ENCODE measurements at places on chromosomes 1 and 21.

DNA sequence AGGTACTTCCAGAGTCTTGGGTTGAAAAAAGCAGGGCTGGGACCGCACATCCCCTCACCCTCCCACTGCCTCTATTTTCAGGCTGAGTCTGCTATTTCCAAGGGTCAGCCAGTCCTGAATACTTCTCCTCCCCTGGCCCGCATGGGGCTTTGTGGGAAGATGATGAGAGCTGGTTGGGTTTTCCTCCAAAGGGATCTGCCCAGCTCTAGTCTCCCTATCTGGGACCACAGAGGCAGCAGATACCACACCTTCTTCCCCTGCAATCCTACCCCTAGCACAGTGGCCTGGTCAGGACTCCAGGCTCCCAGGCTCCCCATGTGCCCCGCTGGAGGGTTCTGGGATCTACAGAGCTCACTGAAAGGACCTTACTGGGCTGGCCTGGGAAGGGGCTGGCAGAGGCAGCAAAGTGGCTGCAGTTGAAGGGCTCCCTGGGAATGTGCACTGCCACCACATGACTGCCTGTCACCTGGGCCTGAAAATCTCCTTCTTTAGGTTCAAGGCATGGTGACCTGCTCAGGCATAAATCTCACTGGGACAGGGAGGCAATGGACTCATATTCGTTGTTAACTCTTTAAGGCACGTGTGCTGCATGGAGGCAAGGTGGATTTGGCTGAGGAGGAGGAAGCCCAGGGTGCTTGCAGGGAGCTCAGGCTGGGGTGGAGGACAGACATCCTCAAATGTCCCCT is 13.1 kb downstream of the CACNA1S start:
- no peak for DNase-seq

- DNase-seq, result no peak
These were observed 13.1 kb upstream of the PRRC2C start for GRCh38 chr1:171472183-171472647.

- DNase-seq, result no peak
These were observed 224.2 kb downstream of the DISC1 start for GRCh38 chr1:231850786-231851185.

DNA sequence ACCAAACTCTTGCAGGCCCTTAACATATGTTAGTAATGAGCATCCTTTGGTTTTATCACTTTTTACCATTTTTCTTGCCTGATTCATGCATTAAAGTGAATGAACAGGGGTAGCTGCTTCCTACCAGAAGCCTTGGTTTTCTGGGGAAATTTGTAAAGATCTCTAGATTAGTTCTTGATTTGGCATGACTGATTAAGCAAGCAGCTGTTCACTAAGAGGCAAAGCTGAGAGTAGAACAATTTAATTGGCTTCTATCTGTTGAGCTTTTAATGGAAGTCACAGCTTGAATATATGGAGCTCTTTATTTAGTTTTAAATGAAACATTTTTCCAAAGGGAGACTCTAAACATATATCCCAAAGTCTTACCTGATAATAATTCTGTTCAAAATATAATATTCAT is 23.6 kb downstream of the TLCD4 start:
- DNase-seq, result no peak

- DNase-seq, result no peak
These were observed 55.9 kb downstream of the ARHGEF16 start for GRCh38 chr1:3510136-3510955.

GRCh38 chr1:221563476-221563921 is 178.4 kb downstream of the DUSP10 start:
- DNase-seq, result no peak

DNA sequence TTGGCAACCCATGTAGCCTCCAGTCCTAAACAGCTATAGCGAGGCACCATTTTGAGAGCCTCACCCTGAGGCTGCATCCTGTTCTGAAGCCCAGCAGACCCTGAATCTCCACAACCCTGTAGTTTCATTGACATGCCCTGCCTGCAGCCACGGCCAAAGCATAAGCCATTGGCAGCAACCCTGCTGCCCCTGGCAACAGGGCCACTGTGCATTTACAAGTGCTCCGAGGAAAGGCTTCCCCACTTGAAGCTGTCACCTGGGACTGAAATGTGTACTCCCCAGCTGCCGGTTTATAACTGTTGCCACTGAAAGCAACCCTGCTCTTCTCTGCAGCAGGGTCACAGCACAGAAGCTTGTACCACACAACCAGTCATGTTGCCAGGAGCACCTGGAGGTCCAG is 124.2 kb upstream of the OLFM3 start:
- no peak for DNase-seq

DNA sequence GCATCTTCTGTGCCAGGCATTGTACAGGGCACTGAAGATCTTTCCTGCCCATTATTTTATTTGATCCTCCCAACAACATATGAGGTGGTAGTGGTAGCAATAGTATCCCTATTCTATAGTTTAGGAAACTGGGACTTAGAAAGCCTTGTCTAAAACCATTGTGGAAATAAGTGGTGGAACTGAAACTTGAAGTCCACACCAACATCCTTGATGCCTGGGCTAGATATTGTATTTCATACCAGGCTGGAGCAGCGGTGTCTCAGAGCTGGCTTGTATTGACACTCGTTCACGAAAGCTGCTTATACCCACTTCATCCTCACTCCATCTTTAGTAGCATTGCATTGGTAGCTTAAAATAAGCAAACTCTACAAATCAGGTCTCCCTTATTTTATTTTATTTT is 9.7 kb upstream of the CTSS start:
- DNase-seq, result no peak

DNA sequence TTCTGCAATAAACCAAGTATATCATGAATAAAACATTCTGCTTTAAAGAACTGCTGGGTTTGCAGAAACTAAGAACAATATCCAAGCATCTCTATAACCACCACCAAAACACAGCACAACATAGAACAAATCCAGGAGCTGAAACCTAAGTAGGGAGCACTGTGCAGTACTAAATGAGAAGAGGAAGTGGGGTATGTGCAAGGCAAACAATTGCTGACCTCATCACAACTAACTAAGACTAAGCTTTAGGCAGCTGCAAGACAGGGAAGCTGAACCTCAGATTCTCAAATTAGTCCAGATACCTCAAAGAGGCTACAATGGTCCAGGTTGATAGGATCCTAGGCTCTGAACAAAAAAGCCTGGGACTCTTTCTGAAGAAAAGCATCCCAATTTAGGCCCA is 172.6 kb downstream of the SLC44A5 start:
- no peak for DNase-seq

GRCh38 chr1:59804301-59804700 is 10.4 kb upstream of the HOOK1 start:
- DNase-seq, result no peak

DNA sequence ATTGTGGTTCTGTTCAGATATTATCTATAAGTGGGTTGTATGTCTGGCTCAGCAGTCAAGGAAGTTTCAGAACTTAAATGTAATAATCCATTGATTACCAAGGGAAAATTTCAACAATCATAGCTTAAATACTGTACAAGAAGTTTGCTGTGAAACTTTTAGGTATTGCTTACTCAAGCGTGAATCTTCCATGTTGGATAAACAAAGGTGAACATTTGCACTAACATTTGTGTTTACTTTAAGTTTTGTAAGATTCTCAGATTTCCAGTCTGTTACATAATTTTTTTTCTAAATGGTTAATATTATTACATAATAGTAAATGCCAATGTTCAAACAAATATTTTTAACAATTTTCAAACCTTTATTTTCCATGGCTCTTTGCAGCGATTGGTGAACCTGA is 285.6 kb downstream of the NCAM2 start:
- DNase-seq, result no peak

- DNase-seq, result no peak
These were observed 293.1 kb upstream of the LYPLAL1 start for GRCh38 chr1:218880484-218881060.

- DNase-seq, result no peak
These were observed 17.8 kb upstream of the TTC39A start for GRCh38 chr1:51348147-51348527.

DNA sequence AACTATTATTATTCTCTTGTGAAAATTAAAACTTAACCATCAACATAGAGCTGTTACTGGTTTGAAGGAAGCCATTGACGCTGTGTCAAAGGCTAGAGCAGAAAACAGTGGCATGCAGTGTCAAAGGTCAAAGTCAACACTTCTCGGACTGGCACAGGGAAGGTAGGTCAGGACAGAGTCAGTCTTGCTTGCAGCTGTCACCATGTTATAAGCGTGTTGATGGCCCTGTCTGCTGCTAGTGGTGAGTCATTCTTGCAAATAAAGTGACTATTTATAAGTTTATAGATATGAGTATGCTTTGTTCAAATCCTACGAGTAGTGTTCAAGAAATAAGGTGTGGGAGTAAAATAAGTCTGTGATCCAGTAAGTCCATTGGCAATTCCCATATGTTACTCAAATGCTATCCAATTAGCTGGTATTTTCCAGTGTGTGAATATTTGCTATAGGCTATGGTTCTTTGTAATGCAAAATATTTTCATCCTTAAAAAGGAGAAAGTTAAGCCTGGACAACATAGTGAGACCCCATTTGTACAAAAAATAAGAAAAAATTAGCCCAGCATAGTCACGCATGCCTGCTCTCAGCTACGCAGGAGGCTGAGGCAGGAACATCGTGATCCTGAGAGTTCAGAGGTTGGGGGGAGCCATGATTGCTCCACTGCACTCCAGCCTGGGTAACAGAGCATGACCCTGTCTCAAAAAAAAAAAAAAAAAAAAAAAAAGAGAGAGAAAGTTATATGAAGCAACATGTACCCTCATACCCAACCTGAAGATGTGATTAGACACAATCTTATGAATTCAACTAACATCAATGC is 26.3 kb upstream of the TINAGL1 start:
- DNase-seq, result no peak

Measured in T follicular helper cell (primary cell).